ENCODE measurements at places on chromosomes 3 and 15.

- no peak for DNase-seq
These were observed 354.6 kb downstream of the CNTN6 start for GRCh38 chr3:1447452-1447851.

GRCh38 chr15:40310001-40310959 is 2.5 kb upstream of the PLCB2 start:
- no peak for DNase-seq

DNA sequence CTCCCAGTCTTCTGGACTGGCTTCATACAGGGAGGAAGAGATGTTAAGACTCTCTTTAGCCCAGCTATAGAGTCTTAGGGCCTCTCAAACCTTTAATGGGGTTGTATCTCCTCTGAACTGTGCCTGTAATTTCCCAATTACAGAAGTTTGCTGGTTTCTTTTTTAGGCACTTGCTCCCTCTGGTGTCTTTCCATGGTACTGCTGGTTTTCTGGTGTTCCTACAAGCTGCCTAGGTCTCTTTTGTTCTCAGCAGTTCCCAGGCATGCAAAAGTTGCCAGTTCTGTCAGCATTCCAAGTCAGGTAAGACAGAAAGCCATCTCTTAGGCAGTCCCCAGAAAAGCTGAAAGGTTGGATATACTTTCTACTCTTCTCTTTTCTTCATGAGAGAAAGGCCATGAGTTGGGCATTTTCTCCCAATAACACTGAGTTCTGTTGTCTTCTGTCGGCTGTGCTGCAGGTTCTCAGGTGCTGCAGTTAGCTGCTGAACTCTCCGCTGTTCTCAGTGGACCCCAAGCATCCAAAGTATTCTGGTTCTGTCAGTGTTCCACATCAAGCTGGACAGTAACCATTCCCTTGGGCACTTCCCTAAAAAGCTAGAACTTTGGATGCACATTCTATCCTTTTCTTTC is 54.4 kb upstream of the EHHADH start:
- DNase-seq = peak; percentile 44

- DNase-seq = no peak
These were observed 135.1 kb downstream of the KCNMB2 start for GRCh38 chr3:178671377-178671776.

GRCh38 chr3:106985721-106986120 is 391.5 kb upstream of the CCDC54 start:
- DNase-seq = no peak

GRCh38 chr15:37059086-37059485 is 41.3 kb downstream of the MEIS2 start:
- peak; percentile 68 for DNase-seq

DNA sequence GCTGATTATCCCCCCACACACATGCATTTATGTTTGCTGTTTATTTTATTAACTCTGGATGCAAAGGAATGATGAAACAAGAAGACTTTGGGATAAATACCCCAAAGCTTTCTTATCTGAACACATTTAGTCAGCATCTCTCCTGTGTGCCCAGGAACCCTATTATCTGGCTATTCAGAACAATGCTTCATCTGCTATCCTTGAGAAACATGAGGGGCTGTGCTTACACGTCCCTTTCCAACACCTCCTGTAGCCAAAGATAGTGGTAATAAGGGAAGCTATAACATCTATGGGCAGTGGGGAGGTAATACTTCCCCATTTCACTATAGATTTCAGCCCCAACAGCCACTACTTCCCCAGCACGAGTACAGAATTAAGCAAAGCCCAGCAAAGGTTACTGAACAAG is 94.7 kb downstream of the SSR3 start:
- no peak for DNase-seq

- no peak for DNase-seq
These were observed 18.6 kb downstream of the DYNC1LI1 start for GRCh38 chr3:32552013-32552412.

All from LHCN-M2 (cell line).